ENCODE measurements at places on chromosomes 12 and 14.
A peak's percentile ranks its signal among the peaks of the same experiment; 100 is the strongest.

- DNase-seq: no peak
Measured at GRCh38 chr12:123859035-123859434, 96.9 kb downstream of the DNAH10 start.

DNA sequence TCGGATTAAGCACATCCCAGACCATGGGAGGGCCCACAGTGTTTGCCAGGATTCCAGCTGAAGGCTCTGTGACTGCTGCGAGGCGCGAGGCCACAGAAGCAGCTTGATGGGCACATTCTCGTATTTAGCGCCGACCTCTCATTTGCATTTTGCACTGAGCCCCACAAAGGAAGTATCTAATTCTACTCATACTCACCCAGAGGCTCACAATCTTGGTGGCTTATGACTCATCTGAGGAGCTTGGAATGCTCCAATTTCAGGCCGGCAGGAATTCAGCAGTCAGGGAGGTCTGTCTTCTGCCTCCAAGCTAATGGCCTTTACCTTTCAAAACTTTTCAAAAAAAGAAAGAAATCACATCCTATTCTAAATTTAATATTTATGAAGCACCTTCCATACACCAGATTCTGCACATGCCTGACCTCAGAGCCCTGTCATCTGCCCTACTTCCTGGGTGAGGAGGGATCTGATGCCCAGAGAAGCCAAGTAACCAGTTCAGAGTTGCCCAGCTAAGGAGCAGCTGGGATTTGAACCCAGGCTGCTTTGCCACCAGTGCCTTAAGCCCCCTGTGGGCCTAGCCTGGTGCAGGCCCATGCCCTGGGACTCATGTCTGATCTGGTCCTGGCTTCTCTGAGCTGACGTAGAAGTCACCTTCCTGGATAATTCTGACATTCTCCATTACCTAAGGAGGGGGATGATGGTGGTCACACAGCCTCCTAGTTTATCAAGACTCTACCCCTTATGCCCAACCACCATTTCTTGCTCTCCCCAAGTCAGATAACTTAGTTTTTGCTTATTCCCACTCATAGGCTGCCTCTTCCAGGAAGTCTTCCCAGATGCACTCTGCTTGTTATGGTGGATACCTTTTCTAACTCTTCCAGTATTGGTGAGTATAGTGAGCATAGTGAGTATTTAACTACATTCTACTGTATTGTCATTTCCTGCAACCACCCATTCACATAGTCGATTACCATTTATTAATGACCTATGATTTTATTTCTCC, 198.9 kb downstream of the RBM19 start:
- DNase-seq: no peak

GRCh38 chr12:118120579-118121363, 15.2 kb upstream of the PEBP1 start:
- peak; percentile 53 for DNase-seq

GRCh38 chr12:43882578-43883178, 46.8 kb downstream of the TMEM117 start:
- DNase-seq: no peak

DNA sequence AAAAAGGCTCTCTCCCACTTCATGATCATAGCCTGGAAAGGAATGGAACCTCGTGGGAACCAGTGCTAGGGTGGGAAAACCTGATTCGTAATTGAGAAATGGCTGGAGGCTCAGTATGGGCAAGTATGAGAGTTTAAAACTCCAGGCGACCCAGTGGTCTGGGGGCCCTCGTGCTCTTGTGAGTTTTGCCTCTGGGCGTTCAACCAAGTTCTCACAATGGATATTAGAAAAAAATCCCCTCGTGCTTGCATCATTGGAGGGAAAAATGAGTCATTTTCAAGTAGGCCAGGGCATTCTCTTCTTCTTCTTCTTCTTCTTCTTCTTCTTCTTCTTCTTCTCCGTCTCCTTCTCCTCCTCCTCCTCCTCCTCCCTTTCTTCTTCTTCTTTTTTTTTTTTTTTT, 39.0 kb downstream of the GPR68 start:
- no peak for DNase-seq
